Aorta (tissue), 5 donors: ENCODE measurements at places on chromosomes 12 and 14. TPM values are rescaled to one million over a fixed set of nuclear protein-coding genes. Genes with fewer than 3 reads are reported as not detected.

- no peak overlapping the region for H3K27ac ChIP-seq
- no peak overlapping the region for H3K4me3 ChIP-seq
- H3K36me3 ChIP-seq = no peaks in the 10 kb centered on the region
Observed at GRCh38 chr14:50542941-50543418, 10.6 kb upstream of the MAP4K5 start.

GPR135 gene
- 7.4 TPM for total RNA-seq

- no peak overlapping the region for H3K27ac ChIP-seq
- DNase-seq = no peak
- no peaks in the 10 kb centered on the region for H3K36me3 ChIP-seq
- no peaks in the 10 kb centered on the region for H3K27me3 ChIP-seq
- H3K4me3 ChIP-seq = no peak overlapping the region
Observed at GRCh38 chr14:30974628-30975027, 50.8 kb upstream of the AP4S1 start.

CPNE6 gene
- 0.99 TPM for total RNA-seq

- DNase-seq = no peak
- H3K27me3 ChIP-seq = no peaks in the 10 kb centered on the region
- H3K4me3 ChIP-seq = no peak overlapping the region
- H3K4me1 ChIP-seq = no peaks in the 10 kb centered on the region
- no peak overlapping the region for H3K27ac ChIP-seq
Observed at GRCh38 chr14:99586054-99586760, 17.8 kb downstream of the CCDC85C start.

DNA sequence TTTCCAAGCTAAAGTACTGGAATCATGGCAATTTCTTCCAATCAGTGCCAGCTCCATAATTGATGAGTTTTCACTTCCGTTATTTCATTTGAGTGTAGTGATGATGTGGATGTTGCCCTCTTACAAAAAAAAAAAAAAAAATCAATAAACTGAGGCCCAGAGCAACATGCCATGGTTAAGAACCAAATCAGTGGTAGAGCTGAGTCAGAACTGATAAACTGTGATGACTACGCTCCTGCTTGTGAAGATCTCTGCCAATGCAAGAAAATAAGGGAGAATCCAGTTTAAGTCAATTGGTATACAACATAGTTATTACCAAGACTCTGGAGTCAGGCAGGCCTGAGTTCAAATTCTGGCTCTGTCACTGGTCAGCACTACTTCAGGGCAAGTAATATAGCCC is 102.7 kb downstream of the GPR135 start:
- DNase-seq = no peak
- H3K36me3 ChIP-seq = peaks cover 2% of the 10 kb centered on the region
- peaks cover 14% of the 10 kb centered on the region for H3K4me1 ChIP-seq
- no peak overlapping the region for H3K4me3 ChIP-seq
- no peak overlapping the region for H3K27ac ChIP-seq

CCDC92 gene
- total RNA-seq = 46.3 TPM

DNA sequence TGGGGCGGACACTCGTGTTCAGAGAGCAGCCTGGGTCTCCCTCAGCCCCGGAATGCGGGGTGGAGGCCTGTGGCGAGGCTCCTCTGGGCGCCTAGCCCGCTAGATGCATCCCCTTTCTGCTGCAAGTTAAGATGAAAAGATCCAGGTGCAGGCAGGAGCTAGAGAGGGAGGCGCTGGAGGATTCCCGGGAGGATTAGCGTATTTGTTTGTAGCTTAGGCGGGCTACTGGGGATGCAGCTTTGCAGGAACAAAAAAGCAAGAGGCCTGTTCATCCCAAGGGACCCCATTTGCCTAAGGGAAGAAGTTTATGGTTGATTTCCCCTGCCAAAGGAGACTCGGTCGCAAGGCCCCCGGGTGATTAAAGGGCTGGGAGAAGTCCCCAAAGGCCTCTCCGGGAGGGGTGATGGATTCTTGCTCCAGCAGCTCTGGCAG is 824 bp downstream of the CCDC177 start:
- H3K4me1 ChIP-seq = no peaks in the 10 kb centered on the region
- no peak for DNase-seq
- no peak overlapping the region for H3K27ac ChIP-seq
- no peaks in the 10 kb centered on the region for H3K27me3 ChIP-seq
- no peaks in the 10 kb centered on the region for H3K36me3 ChIP-seq
